ENCODE measurements at places on chromosomes 1 and 21.
A peak's percentile ranks its signal among the peaks of the same experiment; 100 is the strongest.

DNA sequence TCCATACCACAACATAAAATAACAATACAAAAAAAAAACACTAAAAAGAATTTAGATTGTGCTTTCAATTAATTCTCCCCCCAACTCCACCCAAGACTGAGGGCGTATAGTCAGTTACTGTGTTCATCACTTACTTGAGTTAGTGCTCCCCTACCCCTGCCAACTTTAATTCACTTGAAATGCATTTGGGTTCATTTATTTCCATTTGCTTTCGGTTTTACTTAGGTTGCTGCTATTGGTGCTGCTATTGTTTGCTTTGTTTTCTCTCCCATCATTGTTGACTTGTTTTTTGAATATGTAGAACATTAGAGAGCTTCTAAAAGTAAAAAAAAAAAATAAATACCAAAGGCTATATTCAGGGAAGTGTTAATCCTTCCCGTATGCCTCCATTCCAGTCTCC lies 10.7 kb upstream of the CYYR1 start:
- DNase-seq, result no peak

DNA sequence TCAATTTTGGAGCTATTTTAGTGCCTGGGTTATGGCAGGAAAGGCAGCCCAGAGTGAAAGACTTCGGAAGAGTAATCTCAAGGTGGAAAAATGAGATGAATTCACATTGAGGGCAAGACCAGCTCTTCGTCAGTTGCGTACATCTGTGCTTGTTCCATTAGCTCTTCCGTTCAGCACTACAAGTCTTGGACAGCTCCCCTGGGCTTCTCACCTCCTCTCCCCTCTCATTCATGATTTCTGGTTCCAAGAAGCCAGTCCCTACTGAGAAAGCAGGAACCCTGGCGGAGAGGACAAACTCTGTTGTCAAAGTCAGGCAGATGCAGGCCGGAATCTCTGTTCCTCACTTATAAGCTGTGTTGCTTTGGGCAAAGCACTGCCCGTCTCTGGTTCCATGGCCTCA lies 76.5 kb downstream of the ACTL8 start:
- peak; percentile 13 for DNase-seq

GRCh38 chr1:232970508-232970907 lies 20.1 kb downstream of the NTPCR start:
- DNase-seq, result no peak

DNA sequence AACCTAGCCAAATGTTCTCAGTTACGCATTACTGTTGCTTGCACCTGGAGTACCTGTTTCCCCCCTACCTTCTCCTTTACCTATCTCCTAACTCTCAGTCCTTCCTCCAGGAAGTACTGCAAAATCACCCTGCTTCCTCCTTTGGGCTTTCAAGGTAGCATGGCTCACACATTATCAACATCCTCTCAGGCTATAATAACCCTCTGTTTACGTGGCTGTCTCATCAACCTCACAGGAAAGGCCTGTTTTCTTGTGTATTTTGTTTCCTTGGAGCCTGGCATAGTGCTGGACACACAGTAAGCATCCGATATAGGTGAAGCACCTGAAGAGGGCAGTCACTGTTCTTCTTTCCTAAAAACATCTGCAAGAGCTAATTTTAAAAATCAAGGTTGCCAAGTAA lies 32.7 kb upstream of the ANGPTL7 start:
- no peak for DNase-seq

GRCh38 chr1:53459321-53460175 lies at the start of gene DMRTB1:
Gene DMRTB1, plus strand, starts transcription at chr1:53459399. Its CDS starts 55 bp downstream, at chr1:53459454.
- no peak for DNase-seq

DNA sequence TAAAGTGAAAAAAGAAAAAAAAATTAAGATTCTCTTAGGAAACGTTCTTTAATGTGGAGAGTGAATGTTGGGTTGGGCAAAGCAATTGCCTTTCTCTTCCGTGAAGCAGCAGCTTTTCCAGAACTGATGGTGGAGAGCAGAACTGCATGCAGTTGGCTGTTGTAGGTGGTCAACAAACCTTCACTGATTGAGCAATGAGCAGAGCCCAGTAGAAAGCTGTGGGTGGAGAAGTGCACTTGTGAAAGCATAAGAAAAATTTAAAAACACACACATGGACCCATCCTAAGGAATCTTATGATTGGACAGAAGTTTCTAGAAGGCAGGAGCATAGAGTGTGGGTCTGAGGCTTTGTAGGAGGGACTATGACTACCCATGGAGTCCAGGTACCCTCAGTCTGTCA lies 4.5 kb downstream of the PRELP start:
- no peak for DNase-seq

DNA sequence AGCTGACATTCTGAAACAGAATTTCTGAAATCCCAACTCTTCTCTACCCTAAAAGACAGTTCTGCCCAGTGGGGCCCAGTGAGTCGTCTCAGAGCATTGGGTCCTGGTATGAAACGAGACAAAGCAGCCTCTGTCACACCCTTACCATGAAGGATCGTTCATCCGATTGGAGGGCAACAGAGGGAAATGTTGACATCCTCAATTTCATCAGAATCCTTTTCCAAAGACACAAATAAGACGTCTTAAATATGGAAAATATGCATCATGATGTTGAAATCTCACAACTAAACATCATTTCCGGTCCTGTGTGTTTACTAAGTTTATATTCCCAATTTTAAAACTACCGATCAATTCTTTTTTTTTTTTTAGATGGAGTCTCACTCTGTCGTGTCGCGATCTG lies 112.1 kb upstream of the SLC45A1 start:
- no peak for DNase-seq

DNA sequence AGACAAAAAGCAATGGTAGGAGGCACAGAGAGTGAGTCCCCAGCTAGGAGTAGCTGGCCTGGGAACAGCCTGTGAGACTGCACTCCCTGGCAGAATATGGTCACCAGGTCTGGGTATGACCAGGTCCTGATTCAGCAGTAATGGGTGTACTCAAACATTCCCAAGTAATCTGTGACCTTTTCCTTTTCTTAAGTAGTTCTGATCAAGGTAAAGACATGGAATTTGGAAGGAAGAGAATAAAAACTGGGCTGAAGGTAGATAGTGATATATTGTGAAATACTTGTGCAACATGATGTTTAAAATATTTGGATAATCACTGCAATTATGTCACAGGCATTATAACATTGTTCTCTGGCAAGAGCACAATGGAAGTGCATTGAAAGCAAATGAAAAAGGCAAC lies 147.2 kb upstream of the DPYD start:
- DNase-seq, result no peak

DNA sequence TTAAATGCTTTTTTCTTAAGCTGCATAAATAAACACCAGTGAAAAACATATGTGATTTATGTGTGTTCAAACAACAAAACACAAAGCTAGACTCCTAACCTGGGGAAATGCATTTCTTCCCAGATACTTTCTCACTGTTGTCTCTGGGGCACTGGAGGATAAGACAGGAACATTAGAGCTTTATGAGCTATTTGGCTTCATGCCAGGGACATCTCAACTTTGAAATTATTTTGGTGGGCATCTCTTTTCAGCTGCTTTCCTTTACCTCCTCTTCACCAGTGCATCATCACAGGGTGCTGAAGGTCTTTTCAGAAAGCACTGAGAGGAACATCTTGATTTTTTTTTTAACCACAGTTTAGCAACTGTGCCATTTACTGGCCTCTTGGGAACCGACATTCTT lies 212.9 kb downstream of the DNM3 start:
- DNase-seq, result peak; percentile 14

GRCh38 chr1:184889902-184890301 lies 84.4 kb downstream of the NIBAN1 start:
- no peak for DNase-seq

DNA sequence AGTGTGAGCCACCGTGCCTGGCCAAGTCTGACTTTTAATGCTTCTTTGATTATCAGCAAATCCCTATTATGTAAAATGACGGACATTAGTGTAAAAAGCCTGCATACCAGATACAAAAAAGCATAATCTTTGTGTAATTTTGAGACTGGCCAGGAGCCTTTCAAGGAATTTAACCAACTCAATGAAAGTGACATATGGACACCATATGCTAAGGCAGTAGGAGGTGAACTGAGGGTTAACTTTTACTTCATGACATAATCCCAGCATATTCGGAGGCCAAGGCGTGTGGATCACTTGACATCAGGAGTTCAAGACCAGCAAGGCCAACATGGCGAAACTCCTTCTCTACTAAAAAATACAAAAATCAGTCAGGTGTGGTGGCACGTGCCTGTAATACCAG lies 94.6 kb downstream of the EIF4G3 start:
- DNase-seq, result no peak

- DNase-seq, result no peak
Observed at GRCh38 chr1:14773396-14774025, 175.0 kb downstream of the KAZN start.

- DNase-seq, result no peak
Observed at GRCh38 chr1:81548918-81549587, 251.7 kb upstream of the ADGRL2 start.

DNA sequence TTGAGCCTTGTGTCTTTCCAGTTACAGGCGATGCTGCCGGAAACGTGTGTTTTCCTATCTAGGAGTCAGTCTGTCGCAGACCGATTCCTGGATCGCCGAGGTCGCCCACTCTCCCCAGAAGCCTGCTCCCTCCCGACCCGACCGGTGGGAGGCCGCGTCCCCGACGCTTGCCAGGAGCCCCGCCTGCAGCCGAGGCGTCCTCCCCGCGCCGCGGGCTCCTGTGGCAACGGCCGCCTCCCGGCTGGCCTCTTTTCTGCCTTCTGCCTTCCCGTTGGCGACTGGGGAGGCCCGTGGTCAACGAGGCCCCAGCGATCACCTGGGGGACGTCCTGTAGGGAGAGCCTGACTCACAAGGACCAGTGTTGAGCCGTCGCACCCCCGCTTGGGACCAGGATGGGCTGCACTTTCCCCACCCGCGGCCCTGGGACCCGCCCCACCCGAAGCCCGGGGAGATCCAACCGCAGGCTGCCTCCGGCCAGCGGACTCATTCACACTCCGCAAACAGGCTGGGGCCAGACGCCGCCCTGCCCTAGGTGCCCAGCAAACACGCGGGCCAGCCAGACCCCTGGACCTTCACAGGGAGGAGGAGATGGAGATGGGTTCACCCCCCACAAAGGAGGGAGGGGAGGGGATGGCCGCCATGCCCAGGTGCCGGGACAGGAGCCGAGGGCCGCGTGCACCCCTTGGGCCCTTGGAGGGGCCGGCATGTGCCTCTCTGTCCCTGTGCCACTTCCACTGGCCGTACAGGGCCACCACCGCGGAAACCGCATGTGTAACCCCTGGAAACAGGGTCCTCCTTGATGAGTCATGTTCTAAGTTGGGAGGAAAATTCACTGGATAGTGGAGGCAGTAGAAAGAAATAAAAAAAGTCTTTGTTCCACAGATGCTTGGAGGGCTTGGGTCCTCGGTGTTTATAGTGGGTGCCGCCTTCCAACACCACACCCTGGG lies 7.2 kb upstream of the COL6A1 start:
- DNase-seq, result no peak

DNA sequence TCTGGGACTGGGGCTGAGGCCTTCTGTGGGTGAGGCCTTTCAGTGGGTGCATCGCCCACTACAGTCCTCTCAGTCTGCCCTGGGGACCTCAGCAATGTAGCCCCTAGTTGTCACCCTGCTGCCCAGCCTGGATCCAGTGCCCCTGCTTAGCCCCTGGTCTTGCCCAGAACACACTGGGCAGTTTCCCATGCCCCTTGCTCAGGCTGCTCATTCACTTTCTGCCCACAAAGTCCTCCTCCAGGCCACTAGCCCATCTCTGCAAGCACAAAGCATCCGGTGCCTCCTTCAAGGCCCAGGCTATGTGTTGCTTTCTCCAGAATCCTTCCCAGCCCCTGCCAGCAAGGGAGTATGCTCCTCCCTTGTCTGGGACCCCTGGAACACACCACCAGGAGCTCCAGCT lies 5.4 kb upstream of the ADORA1 start:
- DNase-seq, result no peak

DNA sequence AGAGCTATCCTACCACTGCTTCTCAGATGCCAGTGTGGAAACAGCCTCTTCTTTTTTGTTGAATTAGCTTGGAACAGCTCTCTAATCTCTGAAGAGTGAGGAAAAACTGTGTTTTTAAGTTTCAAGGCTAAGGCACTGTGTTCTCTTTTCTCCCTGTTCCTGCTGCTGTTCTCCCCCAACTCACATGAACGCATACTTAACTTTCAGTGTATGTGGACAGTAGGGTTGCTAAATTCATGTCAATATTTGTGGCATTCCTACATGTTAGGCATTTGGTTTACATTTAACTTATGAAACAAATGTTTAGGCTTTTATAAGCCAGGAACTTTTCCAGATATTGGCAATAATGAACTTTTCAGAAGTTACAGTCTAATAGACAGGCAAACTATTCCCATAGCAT lies 6.8 kb downstream of the BACH1 start:
- DNase-seq, result no peak

DNA sequence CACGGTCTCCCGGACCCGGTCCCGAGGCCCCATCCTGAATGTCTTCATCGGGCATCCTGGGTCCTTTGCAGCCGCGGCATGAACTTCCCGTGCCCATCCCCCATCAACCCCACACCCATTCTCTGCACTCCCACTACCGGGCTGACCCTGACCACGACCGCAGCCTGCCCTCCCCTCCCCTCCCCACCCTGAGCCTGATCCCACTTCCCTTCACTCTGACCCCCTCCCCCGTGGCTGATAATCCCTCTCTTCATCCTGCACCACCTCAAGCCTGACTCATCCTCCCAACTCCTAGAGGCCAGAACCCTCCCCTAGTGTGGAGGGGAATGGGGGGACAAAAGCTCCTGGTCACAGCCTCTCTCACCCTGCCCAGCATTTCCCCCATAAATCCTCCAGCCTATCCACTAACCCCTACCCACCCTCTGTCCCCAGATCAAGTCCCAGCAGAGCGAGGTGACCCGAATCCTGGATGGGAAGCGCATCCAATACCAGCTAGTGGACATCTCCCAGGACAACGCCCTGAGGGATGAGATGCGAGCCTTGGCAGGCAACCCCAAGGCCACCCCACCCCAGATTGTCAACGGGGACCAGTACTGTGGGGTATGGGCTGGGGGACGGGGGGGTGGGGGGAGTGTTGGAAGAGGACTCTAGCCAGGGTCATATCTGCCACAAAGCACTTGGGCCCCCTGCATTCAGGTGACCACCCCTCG lies 602 bp downstream of the SH3BGRL3 start:
- DNase-seq, result no peak

DNA sequence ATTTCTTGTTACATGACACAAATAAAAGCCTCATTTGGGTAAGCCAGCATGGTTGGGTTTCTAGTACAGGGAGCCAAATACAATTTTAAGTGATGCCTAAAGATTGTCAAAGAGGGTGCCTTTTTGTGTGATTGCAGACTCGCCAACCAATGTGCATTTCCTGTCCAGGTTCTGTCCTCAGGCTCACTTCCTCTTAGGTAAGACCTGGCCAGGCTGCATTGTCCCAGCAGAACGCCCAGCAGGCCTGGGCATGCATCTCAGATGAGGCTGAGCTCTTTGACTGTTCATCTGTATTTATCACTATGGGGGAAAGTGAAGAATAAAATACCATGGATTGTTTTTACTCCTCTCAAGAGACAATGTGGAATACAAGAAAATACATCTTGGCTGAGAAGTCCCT lies 49.7 kb downstream of the KCNC4 start:
- no peak for DNase-seq

- DNase-seq, result no peak
Observed at GRCh38 chr1:13550663-13551062, 33.0 kb upstream of the PDPN start.
